ENCODE measurements at places on chromosomes 4 and X. TPM values are rescaled to one million over a fixed set of nuclear protein-coding genes. Genes with fewer than 3 reads are reported as not detected.

The FREM3 gene
- not detected for polyA plus RNA-seq

The PPP1R2C gene
- 0.81 TPM for polyA plus RNA-seq

The CLTRN gene
- not detected for polyA plus RNA-seq

The CYP2U1 gene
- 25.6 TPM for polyA plus RNA-seq

The RAB28 gene
- 34.6 TPM for polyA plus RNA-seq

The CDKL2 gene
- not detected for polyA plus RNA-seq

The NHS gene
- polyA plus RNA-seq = not detected

The CRLF2 gene
- not detected for polyA plus RNA-seq

DNA sequence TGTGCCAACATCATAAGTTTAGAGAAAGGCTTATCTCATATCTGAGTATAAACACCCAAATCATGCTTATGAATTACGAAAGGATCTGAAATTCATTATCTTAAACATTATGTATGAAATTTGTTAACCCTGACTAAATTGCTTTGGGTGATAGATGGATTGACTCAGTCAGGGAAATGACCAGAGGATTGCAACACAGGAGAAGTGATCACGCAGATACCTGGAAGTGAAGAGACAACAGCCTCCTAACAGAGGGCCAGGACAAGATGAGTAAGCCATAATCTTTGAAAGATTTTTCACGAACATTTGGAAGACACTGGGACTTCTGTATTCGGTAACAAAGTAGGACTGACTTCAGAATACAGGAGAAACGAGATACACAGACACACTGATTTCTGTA lies 363.4 kb downstream of the DMD start:
- DNase-seq = no peak

- DNase-seq = no peak
Measured at GRCh38 chr4:41890085-41890484, 45.1 kb upstream of the TMEM33 start.

- no peak for DNase-seq
Measured at GRCh38 chrX:20230406-20230805, 36.3 kb downstream of the RPS6KA3 start.

DNA sequence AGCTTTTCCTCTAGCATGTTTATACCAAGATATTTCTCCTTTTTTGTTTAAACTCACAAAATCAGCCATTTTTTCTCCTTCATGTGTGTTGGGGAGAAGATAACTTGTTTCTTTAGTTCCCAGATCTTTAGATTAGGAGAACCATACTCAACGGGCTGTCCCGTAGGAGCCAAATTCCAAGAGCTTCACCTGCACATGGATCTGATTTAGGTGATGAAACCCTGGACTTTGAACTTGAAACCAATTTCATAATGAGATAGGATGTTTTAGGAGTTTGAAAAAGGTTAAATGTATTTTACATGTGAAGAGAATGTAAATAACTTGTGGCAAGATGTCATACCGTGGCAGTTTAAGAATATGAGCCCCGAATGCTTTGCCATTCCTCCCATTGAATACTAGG lies 280.0 kb upstream of the PCDH18 start:
- DNase-seq = no peak

- no peak for DNase-seq
Measured at GRCh38 chr4:96356591-96357370, 516.9 kb downstream of the PDHA2 start.

- no peak for DNase-seq
Measured at GRCh38 chr4:101711590-101712260, 78.8 kb upstream of the BANK1 start.

DNA sequence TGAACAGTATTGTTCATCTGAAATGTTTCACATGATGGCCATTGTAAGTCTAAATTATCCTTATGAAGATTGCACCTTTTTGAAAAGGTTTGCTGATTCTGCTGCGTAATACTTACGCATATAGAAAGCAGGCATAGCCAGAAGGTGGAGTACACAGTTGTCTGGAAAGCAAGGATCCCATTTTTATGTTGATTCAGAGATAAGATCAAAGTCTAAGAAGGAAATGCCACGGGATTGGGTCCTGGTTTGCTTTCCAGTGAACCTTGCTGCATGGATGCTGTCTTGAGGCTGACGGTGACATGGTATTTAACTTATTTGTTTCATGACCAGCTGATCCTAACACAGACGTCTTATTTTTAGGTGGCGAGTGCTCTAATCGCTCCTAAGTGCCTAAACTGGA lies 15.5 kb downstream of the MAGEA9B start:
- DNase-seq = no peak
